ENCODE measurements at places on chromosomes 4 and X.

DNA sequence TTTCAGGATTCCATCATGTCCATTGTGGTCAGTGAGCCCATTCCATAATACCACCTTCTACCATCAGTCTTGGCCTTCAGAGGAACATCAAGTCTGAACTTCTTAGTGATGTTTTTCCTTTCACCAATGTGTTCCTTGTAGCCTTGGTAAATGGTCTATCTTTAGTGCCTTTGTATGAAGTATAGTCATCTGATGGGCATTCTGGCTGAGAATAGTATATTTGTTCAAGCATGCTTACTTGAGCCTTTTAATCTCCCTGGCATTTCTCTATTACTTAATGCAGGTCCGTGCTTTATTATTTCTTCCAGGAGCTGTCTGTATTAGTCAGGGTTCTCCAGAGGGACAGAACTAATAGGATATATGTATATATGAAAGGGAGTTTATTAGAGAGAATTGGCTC, 99.7 kb downstream of the TLL1 start:
- DNase-seq: no peak

GRCh38 chr4:88275949-88276515, 8.3 kb downstream of the PPM1K start:
- DNase-seq: no peak

DNA sequence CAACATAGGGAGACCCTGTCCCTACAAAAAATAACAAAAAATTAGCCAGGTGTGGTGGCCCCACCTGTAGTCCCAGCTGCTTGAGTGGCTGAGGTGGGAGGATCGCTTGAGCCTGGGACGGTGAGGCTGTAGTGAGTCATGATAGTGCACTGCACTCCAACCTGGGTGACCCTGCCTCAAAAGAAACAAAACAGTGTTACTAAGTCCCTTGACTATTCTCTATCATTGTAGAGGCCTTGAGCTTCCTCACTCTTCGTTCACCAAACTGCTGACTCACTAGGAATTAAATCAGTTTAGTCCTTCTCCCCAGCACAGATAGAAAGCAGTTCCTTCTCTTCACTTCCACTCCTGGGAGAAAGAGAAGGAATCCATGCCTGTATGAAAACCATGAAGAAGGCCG, 14.5 kb downstream of the CDS1 start:
- DNase-seq: no peak

DNA sequence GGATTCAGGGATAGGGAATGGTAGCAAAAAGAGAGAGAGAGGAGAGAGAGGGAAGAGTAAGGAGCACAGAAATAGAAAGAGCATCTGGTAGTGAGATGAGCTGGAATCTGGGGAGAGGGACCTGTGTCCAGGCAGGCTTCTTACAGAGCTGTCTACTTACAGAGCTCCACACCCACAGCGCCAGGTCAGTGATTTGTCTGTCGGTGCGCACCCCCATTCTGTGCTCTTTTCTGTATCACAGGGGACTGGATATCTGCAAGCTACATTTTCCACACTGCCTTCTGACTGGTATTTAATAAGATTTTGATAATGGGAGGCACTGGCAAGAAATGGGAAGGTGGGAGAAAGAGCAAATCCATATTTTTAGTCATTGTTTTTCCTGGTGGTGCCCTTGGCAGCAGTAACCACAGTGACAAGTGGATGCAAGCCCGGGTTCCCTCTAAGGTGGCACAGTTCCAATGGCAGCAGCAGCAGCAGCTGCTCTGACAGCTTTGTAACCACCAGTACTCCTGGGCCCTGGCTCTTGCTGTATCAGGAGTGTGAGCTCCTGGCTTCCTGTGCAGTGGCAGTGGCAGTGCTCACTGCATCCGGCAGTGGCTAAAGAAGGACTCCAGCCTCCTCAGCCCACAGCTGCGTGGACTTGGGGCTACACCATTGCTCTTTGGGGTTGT, 300.5 kb downstream of the TRIML1 start:
- peak; percentile 52 for DNase-seq

DNA sequence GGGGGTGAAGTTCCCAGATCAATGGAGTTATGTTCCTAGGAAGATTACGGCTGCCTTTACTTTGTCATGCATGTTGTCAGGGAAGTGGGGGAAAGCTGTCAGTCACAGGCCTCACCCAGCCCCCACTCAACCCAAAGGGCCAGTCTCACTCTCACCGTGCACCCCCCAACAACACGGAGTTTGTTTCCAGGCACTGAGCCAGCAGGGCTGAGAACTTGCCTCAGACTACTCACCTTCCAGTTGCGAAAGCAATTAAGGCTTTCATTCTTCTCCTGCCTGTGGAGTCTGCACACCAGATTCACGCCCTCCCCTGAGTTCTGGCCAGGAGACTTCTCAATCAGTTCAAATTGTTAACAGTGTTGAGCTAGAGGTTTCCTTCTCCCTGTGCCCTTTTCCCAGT, 114.3 kb downstream of the SH3BGRL start:
- no peak for DNase-seq

- DNase-seq: no peak
Measured at GRCh38 chr4:108586778-108587177, 33.6 kb upstream of the RPL34 start.

GRCh38 chrX:103573202-103573601, 12.1 kb upstream of the TCEAL4 start:
- DNase-seq: no peak

DNA sequence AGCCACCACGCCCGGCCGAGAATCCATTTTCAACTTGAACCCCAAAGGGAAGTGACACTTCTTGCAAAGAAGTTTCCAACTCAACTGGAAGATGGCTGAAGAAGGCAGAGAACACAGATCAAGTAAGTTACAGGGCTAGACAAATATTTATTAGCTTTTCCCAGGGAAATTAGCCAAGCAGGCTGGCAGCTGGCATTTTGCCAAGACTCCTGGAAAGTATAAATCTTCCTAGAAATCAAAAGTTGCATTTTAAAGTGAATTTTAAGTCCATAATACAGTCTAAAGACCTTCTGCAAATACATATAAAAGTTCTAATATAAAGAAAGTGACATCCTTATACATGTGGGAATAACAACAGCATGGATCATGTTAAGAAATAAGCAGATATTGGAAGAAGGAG, 3.4 kb upstream of the MRPL1 start:
- DNase-seq: no peak

DNA sequence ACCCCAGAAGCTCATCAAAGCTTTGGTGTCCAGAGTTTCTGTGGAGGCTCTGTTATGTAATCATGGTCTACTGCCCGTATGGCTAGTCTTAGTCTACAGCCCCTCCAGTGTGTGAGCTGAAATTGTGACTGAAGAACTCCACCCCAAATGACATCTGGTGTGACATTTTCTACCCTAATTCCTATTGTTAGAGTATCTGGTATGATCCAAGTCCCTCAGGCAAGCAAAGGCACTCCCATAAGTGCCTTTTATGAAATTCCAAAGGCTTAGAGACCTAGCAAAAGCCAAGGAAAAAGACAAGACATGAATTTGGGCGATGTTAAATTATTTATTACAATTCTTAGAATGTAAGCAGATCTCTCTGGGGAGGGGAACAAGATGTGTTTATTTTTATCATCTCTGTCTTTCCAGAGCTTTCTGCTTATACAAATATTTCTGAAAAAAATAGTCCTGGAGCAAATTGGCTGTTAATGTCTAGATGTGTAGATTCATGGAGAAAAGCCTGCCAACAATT, 417.4 kb downstream of the CCSER1 start:
- DNase-seq: no peak
